ENCODE measurements at places on chromosomes 3 and 15.

DNA sequence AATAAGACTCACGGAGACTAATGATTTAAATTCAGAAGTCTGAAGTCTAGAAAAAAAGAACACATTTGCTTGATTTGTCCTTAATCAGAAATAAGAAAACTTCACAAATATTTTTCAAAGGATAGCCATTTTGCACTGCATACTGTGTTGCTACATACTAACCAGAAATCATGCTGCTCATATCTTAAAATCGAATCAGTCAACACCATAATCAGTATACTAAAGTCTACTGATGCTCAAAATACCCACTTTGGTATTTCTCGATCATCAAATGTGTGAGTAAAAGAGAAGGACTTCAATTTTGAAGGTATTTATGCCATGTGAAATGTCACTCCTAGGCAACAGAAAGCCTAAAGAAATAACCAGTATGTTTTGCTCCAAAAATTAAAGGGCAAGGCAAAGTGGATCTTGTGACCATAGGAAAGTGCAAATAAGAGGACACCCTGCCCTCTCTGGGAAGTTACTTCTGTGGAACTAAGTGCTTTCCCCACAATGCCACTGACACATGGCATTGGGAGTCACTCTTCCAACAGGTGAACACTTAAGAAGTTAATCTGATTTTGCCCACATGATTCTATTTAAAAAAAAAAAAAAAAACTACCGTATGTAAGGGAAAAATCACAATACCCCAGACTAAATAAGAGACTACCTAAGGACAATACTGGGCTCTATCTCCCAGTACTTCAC is 2.7 kb downstream of the LRIG1 start:
- DNase-seq, result no peak

GRCh38 chr15:84600331-84600686 is 500 bp upstream of the ZSCAN2 start:
- DNase-seq, result no peak

- no peak for DNase-seq
Observed at GRCh38 chr3:187519428-187519890, 150.7 kb downstream of the SST start.

GRCh38 chr15:88681610-88682221 is 42.9 kb downstream of the ISG20 start:
- no peak for DNase-seq

DNA sequence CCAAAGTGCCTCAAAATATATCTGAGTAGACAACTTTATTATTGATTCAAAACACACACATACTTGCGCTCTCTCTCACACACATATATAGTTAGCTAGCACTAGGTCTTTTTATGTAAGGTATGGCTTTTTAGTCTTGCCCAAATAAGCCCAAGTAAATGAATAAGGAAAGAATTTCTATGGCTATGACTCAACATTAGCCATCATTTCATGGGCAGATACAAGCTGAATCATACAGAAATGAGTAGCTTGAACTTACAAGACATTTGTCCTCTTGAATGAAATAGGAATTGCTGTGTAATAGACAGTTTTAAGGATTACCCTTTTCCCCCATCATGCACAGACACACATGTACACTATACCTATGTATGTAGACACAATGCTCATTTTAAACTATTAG is 4.9 kb downstream of the CADPS start:
- no peak for DNase-seq

DNA sequence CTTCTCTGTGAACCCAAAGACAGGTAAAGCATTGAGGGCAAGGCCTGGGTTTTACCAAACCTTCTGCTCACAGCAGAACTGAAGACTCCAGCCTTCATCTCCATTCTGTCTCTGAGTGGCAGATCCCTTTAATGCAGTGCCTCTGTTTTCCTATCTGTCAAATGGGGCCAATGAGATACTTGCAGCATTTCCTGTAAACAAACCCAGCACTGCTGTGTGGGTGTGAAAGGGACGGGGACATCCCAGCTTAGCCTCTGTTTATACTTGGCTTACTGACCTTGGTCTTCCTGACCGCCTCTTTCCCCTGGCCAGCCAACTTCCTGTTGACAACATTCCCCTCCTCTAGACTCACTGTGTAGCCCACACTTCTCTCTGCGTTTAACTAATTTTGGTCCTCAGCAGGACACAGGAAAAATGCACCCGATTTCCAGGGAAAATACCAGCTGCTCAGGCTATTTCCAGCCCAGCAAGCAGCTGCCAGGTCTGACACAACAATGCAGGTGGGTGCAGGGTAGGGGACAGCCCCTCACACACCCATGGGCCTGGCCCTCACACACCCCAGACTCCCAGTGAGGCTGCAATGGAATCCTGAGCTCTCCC is 105.9 kb upstream of the HERC1 start:
- DNase-seq, result no peak

DNA sequence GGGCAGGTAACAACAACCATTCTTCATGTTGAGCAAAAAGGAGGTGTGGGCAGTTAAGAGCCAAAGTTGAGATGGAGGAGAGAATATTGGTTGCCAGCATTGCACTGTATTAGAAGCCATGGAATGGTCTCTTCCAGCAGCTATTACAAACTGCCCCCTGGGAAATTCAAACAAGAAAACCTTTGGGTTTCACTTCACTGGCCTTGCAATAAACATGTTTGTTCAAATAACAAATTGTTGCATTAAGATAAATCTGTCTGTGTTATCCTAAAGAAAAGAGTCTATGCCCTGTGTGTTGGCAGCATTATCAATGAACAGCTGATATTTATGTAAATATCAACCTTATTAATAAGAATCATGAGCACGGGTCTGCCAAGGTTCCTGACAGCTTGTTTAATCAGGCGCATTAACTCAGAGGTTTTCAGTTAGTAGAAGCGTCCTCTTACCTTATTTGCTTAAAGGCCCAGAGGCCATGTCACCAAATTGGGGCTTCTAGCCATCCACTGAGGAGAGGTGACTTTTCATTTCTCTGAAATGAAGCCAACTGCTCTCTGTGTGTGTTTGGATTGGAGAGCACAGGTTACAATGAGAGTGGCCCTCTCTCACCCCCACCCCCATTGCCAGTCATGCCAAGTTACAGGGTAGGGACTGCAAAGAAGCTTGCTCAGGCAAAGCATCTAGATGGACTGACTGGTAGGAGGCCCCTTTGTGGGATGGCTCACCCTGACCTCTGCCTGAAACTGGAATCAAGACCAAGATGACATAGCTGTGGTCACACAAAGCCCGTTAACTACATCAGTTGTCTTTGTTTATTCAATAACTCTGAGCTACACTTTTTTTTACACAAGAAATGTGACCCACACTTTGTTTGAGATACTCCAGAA is 10.5 kb downstream of the FILIP1L start:
- no peak for DNase-seq

DNA sequence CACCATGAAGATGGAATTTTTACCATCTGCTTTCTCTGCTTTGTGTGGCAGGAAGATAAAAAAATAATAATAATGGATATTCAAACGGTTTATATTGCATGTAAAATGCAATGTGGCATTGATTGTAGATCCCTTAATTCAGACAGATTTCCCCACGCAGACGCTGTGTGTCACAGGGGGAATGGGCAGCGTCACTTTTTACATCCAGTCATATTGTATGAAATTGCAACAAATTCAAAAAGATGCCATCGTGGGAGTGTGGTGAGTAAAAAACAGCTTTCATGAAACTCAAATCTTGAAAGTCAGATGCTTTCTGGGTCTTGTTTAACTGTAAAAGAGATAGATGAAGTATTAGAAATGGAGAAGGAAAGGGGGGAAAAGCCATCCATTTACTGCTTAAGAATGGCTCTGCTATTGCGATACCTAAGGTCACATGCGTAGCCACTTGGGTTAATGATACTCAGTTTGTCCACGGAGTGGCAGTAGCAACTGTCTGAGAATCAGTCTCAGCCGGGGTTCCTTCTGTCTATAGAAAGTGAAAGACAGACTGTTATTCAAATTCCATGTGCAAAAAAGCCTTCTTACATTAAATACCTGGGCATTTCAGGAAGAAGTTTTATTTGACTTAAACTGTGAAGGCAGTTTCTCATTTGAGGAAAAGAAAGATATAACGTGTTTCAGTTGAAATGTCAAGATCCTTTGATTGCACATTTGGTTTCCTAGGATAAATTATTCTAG is 28.5 kb downstream of the BTD start:
- DNase-seq, result no peak

DNA sequence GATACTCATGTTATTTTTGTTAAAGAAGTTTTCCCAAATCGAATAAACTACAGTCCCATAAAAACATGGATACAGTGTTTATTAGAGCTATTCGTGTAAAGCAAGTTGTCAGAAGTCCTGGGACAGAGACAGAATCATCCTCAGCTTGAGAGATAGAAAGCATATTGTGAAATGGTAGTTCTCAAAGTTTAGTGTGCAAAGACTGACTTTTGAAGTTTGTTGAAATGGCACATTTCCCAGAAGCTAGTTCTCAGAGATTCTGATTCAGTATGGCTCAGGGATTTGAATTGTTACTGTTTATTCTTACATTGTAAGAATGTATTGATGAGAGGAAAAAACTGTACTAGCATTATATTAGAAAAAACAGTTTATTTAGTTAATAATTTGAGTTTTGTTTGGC is 22.1 kb downstream of the GABRR3 start:
- no peak for DNase-seq

- no peak for DNase-seq
Observed at GRCh38 chr15:98548139-98548971, 100.0 kb upstream of the IGF1R start.

GRCh38 chr15:31298707-31299172 is 27.9 kb upstream of the KLF13 start:
- no peak for DNase-seq

GRCh38 chr3:193470710-193471109 is 84.0 kb downstream of the ATP13A4 start:
- no peak for DNase-seq

DNA sequence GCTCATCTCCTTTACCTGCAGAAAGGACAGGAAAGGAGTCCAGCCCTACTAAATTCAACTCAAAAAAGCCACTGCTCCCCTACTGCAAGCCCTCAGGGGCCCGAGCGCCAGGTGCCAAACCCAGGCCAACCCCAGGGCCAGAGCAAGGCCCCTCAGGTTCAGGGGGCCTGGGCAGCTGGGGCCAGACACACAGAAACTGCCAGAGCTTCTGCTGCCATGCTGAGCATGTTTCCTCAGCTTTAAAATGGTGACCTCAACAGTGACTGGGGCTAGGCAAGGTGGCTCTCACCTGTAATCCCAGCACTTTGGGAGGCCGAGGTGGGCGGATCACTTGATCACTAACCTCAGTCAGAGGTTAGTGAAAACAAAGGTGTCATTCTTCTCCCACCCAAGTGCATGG is 38.8 kb downstream of the KLHL25 start:
- no peak for DNase-seq

GRCh38 chr15:93500155-93500554 is 411.1 kb upstream of the RGMA start:
- DNase-seq, result no peak

DNA sequence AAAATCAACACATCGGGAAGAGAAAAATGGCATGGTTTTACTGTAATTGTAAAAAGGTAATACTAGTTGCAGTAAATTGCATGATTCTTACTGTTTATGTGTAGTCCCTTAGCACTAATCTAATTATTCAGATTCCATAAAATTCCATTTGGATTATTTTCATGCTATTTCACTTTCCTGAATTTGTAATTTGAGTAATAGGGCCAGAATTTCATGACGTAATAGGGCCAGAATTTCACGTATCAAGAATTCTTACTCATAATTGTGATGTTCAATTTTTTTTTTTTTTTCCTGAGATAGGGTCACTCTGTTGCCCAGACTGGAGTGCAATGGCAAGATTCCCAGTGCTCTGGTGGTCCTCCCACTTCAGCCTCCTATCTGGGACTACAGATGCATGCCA is 2.9 kb upstream of the U2SURP start:
- no peak for DNase-seq

- DNase-seq, result no peak
Observed at GRCh38 chr3:132661101-132661500, 972 bp downstream of the UBA5 start.

DNA sequence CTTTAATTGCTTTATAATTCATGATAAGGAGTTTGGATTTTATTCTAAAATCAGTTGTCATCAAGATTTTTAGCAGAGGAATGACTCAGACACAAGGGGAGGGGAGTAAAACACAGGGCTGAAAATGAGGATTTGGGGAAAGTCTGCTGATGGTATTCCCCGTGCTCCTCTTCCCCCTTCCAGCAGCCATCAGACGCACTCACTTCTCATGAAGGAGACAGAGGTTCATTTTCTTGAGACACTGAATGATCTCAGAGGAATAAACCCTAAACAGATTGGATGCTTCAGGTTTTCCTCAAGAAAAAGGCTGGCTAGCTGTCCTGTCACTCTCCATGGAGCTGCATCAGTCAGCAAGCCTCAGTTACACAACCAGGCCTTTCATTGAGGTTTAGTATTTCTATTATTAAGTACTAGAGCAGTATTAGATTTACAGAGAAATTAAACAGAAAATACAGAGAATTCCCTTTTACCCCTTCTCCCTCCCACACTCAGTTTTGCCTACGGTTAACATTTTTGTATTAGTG is 166.4 kb downstream of the C3orf70 start:
- DNase-seq, result no peak

- DNase-seq, result no peak
Observed at GRCh38 chr3:48425281-48425812, 4.5 kb downstream of the PLXNB1 start.

DNA sequence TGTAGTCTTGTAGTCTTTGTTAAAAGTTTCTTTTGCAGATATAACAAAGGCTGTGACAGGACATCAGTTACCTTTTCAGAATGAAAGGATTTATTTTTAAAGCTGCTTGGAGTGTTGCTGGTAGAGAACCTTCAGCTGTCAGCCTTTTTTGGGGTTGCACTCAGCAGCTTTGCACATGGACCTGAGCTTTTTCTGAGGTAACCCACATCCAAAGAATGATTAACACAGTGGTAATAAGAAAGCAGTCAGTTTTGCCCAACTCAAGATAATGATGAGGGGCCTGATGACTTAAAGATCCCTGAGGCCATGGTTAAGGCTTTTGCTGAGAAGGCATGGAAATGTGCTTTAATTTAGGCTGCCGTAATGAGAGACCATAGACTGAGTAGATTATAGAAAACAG is 1042.7 kb downstream of the PLOD2 start:
- no peak for DNase-seq

- DNase-seq, result no peak
Observed at GRCh38 chr3:54305409-54306099, 183.2 kb downstream of the CACNA2D3 start.

GRCh38 chr3:97911459-97911858 is 60.8 kb downstream of the RIOX2 start:
- no peak for DNase-seq

GRCh38 chr15:44102675-44103254 is 92.3 kb downstream of the FRMD5 start:
- DNase-seq, result no peak

GRCh38 chr3:37942646-37943045 is 47.9 kb upstream of the VILL start:
- DNase-seq, result no peak

Data from stimulated activated CD8-positive, alpha-beta memory T cell treated with anti-CD3 and anti-CD28 coated beads, Interleukin-4, amount 100 ng/mL, for 1 hour (primary cell).